ENCODE measurements at places on chromosomes 3 and 15.
A peak's percentile ranks its signal among the peaks of the same experiment; 100 is the strongest.

DNA sequence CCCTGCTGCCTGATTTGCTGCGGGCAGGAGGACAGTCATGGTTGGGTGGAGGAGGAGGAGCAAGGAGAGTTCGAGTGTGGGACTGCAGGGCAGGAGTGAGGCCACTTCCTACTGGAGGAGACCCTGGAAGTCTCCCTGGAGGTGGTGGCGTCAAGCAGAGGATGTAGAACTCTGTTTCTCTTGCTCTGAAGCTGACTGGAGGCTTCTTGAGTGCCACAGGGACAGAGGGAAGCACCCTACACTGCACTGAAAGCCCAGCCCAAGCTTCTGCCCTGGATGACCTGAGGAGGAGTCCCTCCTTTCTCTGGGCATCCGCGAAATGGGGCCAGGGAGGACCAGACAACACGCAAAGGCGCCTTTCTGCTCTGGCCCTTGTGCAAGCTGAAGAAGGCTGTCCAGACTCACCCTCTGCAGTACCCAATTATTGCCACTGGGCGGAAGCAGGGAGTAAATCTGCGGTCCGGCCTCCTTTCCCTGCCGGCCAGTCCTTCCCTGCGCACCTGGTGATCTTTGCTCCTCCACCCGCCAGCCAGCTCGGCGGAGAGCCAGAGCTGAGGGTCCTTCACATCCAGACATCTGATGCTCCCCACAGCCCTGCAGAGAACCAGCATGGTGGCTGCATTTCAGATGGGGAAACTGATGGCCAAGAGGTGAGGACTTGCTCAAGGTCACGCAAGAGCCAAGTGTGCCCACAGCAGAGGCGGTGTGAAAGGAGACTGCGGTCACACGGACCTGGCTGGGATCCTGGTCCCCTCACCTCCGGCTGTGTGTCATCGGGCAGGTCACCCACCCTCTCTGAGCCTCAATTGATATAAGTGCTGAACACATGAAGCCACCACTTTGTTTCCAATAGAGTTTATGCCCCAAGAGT, 207.1 kb downstream of the TBC1D2B start:
- DNase-seq, result peak; percentile 75

GRCh38 chr15:67809441-67809840, 15.9 kb upstream of the SKOR1 start:
- peak; percentile 37 for DNase-seq

DNA sequence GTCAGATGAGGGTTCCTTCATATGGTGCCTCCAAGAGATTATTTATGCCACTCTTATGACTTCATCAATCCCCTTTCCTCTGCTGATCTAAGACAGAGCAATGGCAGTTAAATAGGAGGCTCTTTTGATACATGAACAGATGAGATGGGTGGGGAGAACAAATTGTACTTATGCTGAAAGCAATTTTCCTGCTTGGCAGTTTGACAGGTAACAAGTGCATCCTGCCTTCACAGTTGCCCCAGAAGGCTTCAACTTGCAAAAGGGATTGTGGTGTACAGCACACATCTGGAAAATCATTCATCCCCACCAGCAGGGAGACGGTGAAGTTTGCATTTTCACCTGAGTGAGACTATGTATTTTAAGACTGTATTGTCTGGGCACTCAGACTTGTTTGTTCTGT, 27.3 kb downstream of the ENTPD3 start:
- DNase-seq, result no peak

DNA sequence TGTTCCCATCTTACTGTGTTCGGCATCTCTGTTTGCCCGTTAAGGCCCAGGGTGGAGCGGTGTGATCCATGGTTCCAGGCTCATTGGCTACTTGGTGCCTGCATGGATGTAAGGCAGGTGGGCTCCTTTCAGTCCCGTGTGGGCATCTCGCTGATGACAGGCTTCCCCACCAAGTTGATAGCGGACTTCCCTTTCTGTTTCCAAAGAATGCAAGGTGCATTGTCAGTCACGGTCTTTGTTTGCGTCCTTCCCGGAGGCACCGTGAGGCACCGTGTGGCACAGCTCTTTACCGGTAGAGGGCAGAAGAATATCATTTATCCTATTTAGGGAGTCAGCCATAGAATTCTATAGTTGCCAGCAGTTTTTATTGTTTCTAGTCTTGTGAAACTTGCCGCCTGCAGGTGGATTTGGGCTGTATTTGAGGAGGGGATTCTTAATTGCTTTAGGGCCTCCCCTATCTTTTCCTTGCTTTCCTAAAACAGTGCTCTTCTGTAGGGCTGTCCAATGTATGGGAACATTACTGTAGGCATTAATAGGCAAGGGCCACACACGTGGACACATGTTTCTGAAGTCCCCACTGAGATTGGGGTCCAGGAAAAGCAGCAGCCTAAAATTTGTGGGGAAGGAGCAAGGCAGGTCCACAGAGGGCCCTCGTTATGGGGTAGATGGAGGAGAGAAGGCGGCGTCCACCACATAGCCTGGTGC, 244.1 kb downstream of the SLCO3A1 start:
- DNase-seq, result no peak

GRCh38 chr15:24848050-24848449, 106.7 kb upstream of the SNRPN start:
- peak; percentile 70 for DNase-seq

DNA sequence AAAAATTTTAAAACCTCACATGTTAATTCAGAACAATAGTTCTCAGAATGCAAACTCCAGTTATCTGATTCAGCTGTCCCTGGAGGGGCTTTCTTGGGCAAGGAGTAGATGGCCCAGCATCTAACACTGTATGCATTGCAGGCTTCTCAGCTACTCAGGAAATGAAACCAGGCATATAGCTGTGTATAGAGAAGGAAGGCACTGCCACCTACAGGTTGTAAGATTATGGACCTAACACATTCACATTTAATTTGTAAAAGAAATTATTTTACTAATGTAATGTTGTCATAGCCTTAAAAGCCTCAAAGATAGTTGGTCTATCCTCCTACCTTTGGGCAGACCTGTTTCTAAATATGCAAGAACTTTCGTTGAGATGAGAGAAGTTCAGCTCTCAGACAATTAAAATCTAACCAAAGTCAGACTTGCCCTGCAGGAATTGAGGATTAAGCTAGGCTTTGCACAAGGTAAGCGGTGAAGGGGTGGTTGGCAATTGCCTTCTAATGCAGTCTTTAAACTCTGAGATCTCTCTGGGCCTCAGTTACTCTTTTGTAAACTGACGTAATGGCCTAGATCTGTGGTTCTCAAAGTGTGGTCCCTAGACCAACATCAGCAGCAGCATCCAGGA, 132.8 kb upstream of the SLC24A5 start:
- no peak for DNase-seq

GRCh38 chr15:65653801-65654521, 32.2 kb downstream of the SLC24A1 start:
- DNase-seq, result no peak

GRCh38 chr3:116306720-116307119, 138.6 kb downstream of the LSAMP start:
- no peak for DNase-seq

DNA sequence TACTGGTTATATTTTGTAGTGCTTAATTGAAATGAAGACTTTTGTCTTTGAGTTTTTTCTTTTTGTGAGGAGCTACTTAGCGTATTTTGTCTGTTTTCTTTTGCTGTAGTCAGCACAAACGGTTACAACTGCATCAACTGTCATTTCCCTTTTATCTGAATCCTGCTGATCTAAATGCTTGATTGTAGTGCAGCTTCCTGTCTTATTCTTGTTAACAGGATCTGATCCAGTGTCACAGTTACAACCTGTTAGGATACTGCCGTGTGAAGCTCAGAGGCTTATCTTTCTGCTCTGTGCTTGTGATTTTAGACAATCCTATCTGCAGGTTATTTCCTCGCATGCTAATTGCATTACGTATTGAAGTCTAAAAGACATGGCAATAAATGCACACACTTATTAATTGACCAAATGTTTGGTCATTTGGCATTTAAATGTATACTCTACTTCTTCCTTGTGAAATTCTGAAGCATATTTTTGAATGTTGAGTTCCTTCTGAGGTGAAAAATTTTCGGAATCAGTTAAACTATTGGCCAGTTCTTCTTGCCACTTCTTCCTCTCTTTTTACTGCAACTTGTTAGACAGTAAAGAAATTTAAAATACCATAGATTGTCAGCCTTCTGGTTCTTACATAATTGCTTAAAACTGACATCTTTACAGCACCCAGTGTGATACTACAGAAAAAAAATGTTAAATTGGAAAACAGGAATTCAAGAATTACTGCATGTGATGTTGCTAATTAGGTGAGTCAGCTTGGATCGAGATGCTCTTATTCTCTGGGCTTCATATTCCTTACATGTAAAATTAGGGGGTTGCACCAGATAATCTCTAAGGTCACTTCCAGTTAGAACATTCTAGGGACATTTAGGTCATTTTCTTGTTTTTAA, 168.2 kb downstream of the MBNL1 start:
- DNase-seq, result no peak

- no peak for DNase-seq
These were observed 1.7 kb downstream of the SLC25A20 start for GRCh38 chr3:48896936-48897335.

GRCh38 chr3:126551121-126551838, 7.5 kb downstream of the C3orf22 start:
- peak; percentile 60 for DNase-seq

DNA sequence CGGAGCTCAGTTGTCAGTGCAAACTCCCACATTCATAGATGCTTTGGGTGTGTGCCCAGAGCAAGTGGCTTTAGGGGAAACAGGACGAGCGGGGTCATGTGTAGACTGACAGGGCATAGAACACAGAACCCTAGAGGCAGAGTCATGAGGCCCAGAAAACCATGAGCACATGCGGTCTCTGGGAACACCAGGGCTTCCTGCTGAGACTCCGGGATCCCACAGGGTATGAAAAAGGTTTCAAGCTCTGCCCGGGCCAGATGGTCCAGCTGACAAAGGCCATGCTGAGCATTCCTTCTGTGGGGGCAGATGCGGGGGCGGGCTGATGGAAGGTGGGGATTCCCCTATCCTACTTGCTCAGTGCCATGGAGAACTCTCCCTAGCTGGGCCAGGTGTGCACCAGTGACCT, 44.8 kb downstream of the ROPN1B start:
- DNase-seq, result peak; percentile 26

Measured in left forelimb (tissue), 1 donor.